Activated T-cell treated with anti-CD3 and anti-CD28 coated beads for 4 hours (primary cell): ENCODE measurements at places on chromosomes 1 and 21.

DNA sequence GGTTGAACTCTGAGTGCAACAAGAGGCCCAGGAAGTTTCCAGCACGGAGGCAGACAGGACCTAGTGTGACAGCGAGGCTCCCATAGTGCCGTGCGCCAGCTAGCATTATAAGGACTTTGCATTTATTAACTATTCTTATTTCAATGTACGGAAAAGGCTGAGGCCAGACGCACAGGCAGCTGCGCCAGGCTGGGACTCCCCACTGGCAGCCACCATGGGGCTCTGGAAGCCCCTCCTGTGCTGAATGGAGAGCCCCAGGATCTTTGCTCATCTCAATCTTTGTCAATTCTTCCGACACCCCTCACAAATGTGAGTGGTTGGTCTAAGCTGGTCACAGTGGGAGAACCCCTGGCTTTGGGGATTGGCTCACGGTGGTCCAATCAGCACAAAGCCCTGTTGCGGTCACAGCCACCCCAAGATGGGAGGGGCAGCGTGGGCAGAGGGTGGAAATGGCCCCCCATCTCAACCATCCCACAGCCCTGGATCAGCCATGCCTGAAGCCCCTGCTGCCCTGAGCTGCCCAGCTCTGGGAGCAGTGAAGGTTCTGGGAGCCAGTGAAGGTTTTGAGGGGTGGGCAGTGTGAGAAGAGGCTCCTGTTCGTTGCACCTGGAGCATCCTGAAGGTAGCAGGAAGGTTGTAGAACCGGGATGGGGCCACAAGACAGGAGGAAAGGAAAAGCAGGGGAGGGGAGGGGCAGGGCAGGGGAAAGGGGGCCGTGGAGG lies 59.5 kb upstream of the ADARB1 start:
- no peak for DNase-seq

GRCh38 chr21:18030248-18030647 lies 211.1 kb upstream of the C21orf91 start:
- no peak for DNase-seq

- DNase-seq, result no peak
Observed at GRCh38 chr21:42160765-42161164, 58.2 kb upstream of the ABCG1 start.

GRCh38 chr1:164064501-164064900 lies 494.5 kb upstream of the PBX1 start:
- no peak for DNase-seq

DNA sequence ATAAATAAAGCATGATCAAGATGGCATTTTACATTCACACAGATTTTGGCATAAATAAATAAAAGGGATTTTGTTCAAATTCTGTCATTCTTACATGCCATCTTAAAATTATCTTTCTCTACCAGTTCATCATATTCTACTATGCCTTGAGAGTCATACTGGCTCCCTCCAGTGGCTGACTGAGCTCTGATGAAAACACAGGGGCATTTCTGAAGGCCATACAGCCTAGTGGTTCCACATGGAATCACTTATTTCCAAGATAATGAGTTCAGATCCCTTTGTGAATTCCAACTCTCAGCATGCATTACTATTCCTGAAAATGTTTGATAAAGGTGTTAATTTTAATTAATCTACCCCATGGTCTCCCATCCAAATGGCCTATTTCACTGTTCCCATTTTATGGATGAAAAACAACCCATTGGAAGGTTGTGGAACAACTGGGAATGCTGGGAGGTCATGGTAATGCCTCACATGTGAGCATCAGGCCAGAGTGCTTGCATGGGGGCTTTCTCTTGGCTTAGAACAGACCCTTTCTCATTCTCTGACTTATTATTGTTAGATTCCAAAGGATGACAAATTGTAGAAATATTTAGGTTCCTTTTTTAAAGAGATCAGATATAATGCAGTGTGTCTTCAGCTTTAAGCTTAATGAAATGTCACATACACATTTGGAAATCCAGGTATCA lies 622.4 kb upstream of the PKN2 start:
- DNase-seq, result no peak

DNA sequence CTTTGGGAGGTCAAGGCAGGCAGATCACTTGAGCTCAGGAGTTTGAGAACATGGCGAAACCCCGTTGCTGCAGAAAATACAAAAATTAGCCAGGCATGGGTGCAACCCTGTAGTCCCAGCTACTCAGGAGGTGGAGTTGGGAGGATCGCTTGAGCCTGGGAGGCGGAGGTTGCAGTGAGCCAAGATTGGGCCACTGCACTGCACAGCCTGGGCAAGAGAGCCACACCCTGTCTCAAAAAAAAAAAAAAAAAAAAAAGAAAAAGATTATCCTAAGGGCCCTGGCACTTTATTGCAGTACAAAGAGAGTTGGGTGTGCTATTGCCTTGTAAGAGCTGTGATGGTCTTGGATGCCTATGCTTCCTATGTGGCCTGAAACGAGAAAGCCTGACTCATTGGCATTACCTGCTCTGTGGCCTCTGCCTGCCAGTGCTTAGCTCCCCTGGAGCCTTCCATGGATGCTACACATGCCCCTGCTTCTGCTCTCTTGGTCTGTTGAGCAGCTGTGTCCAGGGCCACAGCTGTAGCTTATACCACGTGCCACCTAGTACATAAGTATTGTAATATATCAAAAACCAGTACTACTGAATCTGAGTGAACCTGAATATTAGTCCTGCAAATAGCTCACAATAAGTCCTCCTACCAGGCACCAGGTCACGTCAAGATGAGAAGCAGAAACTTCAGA lies 45.8 kb downstream of the DNAJC6 start:
- no peak for DNase-seq

- DNase-seq, result no peak
Observed at GRCh38 chr1:74824497-74825107, 91.7 kb downstream of the TYW3 start.

DNA sequence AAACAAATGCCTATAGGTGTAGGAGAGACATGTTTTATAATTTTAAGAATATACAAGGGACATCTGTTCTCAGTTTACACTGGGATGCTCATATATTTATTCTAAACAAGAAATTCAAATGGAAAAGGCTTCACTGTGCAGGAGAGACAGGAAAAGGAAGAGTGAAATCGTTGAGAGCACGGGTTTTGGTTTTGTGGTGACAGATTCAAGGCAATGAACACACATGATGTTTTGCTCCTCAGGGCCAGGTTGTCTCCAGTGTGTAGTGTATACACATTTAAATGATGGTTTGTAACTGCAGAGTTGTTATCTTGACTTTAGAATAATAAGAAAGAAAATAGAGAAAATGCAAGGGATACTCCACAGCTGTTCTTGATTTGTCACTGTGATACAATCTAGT lies 73.7 kb downstream of the S1PR1 start:
- no peak for DNase-seq

- no peak for DNase-seq
Observed at GRCh38 chr1:181482521-181483284, 614 bp upstream of the CACNA1E start.

DNA sequence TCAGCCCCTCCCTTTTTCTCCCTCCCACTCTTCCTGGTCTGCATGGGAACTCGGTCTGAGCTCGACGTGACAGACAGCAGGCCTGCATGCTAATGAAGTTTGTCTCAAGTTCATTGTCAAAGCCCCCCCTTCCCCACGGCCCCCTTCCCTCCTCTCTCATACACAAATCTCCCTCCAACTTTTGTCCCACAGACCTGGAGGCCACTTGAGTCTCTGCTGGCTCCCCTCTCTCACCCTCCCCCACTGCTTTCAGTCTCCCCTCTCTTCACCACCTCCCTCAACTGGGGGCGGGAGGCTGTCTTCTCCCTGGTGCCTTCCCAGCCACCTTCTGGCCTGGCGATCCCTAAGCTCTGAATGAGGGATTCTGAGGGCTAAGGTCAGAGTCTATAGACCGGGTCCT lies 61.3 kb downstream of the RHBG start:
- DNase-seq, result no peak

- DNase-seq, result no peak
Observed at GRCh38 chr21:21971384-21971783, 973.2 kb downstream of the NCAM2 start.

GRCh38 chr1:212702672-212703071 lies 3.0 kb upstream of the BATF3 start:
- DNase-seq, result no peak

GRCh38 chr1:185376288-185376687 lies 59.2 kb upstream of the IVNS1ABP start:
- DNase-seq, result no peak

GRCh38 chr1:221873673-221874072 lies 131.8 kb upstream of the DUSP10 start:
- DNase-seq, result no peak

DNA sequence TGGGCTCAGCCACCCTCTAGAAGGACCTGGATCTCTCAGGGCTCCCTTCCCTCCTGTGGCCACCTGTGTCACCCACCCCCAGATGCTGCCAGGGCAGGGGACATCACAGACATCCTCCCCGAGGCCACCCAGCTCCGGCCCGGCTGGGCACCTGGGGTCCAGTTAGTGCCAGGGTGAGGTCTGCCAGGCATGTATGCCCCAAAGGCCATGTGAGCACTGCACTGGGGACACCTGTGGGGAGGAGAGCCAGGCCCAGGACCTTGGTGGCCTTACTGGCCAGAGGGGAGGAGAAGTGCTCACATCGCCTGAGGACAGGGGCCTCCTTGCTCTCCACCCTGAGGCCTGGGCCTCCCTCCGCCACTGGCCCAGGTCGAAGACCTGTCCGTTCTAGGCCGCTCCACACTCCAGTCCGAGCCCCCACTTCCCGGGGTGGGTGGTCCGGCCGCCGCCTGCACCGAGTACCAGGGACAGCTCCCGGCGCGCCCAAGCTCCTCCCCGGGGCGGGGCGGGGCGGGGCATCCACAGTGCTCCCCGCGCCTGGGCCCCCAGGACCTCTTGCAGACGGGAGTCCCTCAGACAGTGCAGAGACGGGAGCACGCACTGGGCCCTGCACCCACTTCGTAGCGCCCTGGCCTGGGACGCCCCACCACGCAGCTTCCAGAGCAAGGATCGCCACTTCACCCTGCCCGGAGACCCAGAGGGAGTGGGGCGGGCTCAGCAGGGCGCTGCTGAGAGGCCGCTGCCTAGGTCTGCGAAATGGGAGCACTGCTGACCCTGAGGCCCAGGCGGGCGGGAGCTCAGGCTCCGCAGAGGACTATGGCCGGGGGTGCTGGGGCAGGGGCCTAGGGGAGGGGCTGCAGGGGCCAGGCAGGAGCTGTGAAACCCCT lies 34.3 kb upstream of the CCDC27 start:
- DNase-seq, result no peak

DNA sequence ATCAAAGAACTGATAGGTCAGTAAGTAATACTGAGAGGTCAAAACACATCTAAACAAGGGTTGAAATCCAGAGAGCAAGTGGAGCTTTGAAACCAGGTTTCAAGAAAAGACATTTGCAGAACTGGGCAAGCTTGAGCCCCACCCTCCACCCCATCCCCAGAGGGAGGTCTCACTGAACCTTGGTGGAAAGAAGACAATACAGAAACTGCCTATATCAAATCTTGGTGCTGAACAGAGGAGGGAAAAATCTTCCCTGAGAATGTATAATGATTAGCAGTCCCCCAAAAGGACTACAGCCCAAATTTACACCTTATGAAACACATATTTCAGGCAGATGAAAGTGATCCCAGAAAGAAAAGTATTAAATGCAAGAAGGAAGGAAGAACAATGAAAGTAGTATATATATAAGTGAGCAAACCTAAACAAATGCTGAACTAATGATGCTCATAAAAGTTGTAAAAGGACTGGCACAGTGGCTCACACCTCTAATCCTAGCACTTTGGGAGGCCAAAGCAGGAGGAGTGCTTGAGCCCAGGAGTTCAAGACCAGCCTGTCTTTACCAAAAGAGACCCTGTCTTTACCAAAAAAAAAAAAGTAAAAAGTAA lies 12.4 kb downstream of the ZBTB17 start:
- DNase-seq, result no peak

DNA sequence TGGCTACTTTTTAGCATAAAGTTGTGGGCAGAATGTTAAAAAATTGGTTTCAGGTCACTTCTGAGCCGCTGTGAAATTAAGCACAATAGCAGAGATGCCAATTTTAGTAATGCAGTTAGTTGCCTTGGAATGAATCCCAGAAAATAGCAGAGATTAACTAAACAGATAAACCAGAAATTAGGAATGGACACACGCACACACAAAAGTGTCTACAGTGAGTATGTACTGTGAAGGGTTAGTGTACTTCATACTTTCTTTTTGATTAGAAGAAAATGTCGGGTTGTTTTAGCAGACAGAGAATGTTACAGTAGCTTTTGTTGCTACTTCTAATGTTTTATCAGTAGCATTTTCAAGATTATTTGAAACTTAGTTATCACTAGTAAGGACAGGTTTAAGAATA lies 106.7 kb downstream of the LEPR start:
- DNase-seq, result no peak

DNA sequence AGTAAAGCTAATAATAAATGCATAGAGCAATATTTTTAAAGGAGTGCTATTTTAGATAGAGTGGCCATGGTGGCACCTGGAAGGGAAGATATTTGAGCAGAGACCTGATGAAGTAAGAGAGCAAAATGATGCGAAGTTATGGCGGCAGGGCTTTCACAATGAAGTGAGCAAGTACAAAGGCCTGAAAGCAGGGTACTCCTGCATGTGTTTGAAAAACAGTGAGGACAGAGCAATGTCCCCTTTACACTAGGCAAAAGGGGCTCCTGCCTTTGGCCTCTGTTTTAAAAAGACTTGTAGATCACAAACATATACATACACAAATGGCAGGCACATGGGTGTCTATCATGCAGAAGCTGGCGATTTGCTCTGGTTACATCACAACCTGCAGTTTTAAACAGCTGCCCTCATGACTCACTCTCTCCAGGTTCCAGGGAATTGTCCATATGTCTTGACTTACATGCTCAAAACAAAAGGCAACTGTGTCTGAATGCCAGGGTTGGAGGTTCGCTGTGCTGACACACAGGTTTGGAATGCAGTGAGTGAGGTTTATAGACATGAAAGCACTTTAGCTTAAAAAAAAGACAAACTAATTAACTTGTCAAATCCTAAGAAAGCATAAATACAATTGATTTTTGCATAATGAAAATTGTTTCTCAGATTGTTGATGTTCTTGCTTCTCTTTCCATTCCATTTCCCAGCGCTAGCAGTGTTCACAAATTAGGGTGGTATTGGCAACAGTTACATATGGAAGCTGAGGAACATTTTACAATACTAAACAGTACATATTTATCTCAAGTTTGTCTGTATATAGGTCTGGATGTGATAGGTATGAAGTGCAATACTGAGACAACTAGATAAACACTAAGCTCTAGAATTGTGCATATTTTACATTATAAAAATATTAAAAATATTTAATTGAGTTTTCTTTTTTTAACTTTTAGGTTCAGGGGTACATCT lies 313.9 kb downstream of the BARHL2 start:
- no peak for DNase-seq

DNA sequence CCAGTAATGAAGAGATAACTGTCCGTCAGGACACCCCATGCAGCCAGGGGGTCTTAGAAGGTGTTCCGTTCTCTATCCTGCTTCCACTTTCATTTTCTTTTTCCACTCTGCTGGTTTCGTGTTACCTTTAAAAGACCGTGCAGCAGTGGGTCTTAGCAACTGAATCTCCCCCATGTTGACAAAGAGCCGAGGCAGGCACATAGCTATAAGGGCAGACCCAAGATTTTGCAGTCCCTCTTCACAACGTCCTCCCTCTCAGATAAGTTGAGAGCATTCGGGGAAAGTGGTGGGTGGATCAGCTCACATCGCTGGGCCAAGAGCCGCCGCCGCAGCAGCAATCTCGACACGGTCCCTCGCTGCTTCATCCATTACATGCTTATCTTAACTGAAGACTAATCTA lies 355.5 kb downstream of the LMO4 start:
- no peak for DNase-seq
